ENCODE measurements at places on chromosomes 1 and 21. TPM values are rescaled to one million over a fixed set of nuclear protein-coding genes. Genes with fewer than 3 reads are reported as not detected.

DMBX1 gene
- total RNA-seq, result not detected

FMO5 gene
- total RNA-seq, result 1.9 TPM

C1orf53 gene
- 9.4 TPM for total RNA-seq

BGLAP gene
- total RNA-seq, result 1.3 TPM

INKA2 gene
- total RNA-seq, result 8.5 TPM

GRCh38 chr1:176959191-176959820, 205.2 kb downstream of the ASTN1 start:
- no peak for DNase-seq

DNA sequence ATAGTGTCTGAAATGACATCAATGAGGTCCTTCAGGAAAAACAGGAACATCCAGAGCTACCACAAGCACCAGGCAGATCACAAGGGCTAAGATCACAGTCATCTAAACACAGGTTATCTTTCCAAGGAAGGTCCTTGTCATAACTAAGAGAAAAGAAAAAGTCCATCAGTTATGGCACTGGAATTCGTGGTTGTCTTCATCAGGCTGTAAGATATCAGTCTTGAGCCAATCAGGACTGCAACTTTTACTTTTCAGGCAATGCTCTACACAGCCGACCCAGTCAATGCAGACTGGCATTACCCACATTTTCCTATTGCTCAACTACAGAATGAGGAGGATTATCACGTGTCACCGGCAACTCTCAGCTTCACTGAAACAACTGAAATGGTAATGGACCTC, 26.4 kb downstream of the SORT1 start:
- DNase-seq, result no peak

- DNase-seq, result peak; percentile 79
Observed at GRCh38 chr1:19704247-19705113, 39.8 kb downstream of the HTR6 start.

GRCh38 chr1:39269791-39270342, 65.4 kb downstream of the MACF1 start:
- peak; percentile 53 for DNase-seq

- DNase-seq, result peak; percentile 9
Observed at GRCh38 chr1:81549588-81550127, 251.1 kb upstream of the ADGRL2 start.

DNA sequence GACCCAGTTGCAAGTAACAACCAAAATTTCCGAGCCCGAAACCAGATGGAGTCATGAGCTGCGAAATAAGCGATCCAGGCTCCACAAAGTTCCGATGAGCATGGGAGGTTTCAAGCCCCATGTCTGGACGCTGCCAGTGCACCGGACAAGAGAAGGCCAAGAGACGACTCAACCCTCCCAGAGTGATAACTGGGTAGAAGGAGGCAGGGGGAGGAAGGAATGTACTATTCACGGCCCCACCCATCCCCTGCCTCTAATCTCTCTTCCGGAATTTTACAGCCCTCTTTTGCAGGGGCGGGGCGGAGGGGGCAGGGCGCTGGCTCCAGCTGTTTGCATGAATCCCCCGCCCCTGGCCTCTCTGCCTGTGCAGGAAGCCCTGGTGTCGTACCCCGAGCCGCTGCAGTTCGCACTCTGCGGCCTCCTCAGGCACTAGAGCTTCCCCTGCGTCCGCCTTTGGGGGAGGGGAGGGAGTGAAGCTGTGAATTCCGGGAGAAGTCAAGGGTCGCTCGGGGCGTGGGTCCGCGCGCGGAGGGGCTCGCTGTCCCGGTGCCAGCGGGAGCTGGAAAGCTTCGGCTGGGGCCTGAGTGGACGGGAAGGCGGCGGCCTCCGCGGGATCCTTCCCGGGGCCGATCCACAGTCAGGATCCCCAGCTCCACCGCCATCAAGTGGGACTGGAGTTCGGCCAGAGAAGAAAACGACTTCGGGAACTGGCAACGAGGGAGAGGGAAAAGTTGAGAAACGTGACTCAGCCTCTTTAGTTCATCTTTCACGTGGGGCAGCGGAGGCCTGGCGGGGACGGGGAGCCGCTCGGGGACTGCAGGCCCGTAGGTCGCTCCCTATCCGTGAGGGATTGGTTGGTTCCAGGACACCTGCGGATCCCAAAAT, 6.3 kb upstream of the PTP4A2 start:
- peak; percentile 94 for DNase-seq
